ENCODE measurements at places on chromosomes 6 and 20. TPM values are rescaled to one million over a fixed set of nuclear protein-coding genes. Genes with fewer than 3 reads are reported as not detected.

Gene NT5E
- 26.6 TPM for total RNA-seq

Gene GINS1
- total RNA-seq, result 1.1 TPM

Gene MMP24
- total RNA-seq, result not detected

Gene MAP1LC3A
- total RNA-seq, result 71.6 TPM

Gene NRSN1
- total RNA-seq, result 0.34 TPM

Gene CFAP61
- total RNA-seq, result 0.68 TPM

Gene PSORS1C2
- total RNA-seq, result not detected

Gene APOM
- total RNA-seq, result 3.6 TPM
